ENCODE measurements at places on chromosomes 7 and 10.

DNA sequence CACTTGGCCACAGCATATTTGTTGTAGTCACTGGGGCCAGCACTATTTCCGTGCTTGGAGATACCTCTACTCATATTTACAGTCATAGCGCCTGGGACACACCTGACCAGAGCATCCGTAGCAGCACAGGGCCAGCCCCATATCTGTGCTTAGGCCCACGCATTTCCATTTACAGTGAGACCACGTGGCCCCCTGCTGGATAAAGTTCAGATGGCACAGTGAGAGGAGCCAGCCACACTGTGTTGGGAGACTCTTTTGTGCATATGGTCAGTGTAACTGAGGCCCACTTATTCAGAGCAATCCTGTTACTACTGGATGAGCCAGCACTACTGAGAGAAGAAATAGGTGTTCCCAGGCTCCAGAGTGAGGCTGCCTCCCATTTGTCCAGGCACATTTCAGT, 455.3 kb downstream of the REEP3 start:
- peak; percentile 71 for DNase-seq

- no peak for DNase-seq
Observed at GRCh38 chr10:97770255-97770654, 1.5 kb downstream of the SFRP5 start.

GRCh38 chr7:17016402-17017010, 134.7 kb upstream of the AGR3 start:
- DNase-seq = no peak

GRCh38 chr10:73819081-73819480, 7.7 kb upstream of the NDST2 start:
- DNase-seq = peak; percentile 92

DNA sequence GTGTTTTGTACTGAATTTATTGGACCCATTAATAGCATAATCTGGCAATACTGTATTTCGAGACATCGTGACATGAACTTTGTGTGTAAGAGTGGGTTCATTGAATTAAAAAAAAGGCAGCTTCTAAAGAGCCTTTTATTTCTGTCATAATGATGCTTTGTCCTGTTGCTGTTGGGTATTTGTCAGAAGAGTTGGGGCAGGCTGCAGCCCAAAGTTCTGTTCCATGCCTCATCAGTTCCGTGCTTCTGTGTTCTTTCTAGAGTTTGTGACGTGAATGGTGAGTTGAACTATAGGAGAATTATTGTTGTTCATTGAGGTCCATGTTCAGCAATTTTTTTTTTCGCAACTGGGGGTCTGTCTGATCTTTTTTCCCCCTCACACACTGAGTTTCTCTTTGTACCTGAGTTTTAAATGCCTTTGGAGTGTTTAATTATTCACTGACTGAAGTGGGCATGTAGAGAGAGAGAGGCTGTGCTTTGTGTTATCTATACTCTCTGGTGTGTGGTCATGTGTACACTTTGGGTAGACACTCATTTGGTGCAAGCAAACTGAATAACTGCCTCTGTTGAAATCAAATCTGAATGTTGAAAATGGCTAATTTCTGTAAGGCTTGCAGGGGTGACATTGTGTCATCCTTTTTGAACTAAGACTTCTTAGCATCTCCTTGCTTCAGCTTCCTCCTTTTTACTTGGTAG, 69.8 kb downstream of the ADD3 start:
- DNase-seq = peak; percentile 44

DNA sequence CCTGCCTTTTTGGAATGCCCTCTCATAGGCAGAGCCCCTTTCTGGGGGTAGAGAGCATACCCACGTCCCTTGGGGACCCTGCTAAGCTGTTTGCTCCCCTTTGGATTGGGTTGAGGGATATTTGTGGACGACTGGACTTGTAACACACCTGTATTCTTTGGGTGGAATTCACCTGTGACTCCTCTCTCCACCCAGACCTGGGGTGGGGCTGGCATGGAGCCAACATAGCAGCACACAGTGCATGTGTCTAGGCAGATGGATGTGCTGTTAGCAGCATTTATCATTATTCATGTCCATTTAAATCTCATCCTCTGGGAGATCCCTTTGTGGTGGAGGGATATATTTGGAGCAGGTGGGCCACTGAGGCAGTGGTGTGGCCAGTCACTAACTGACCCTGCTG, 51.0 kb downstream of the CDH23 start:
- no peak for DNase-seq

DNA sequence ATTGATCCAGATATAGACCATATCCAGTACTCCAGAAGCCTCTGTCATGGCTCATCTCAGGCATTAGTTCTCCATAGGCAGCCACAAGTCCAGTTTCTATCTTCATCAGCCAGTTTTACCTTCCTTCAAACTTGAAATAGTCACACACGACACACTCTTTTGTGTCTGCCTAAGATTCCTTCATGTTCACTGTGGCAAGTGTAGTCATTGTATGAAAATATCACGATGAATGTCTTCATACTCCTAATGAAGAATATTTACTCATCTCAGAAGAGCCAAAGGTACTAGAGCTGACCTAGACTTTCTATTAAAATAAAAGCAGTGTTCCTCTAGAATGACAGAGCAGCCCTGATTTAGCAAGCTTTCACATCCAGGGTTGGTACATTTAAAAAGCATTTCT, 230.7 kb downstream of the SNX13 start:
- no peak for DNase-seq

- no peak for DNase-seq
Observed at GRCh38 chr10:48603421-48604038, 1.3 kb downstream of the ARHGAP22 start.

GRCh38 chr10:76119036-76119435, 687.6 kb downstream of the LRMDA start:
- DNase-seq = no peak

DNA sequence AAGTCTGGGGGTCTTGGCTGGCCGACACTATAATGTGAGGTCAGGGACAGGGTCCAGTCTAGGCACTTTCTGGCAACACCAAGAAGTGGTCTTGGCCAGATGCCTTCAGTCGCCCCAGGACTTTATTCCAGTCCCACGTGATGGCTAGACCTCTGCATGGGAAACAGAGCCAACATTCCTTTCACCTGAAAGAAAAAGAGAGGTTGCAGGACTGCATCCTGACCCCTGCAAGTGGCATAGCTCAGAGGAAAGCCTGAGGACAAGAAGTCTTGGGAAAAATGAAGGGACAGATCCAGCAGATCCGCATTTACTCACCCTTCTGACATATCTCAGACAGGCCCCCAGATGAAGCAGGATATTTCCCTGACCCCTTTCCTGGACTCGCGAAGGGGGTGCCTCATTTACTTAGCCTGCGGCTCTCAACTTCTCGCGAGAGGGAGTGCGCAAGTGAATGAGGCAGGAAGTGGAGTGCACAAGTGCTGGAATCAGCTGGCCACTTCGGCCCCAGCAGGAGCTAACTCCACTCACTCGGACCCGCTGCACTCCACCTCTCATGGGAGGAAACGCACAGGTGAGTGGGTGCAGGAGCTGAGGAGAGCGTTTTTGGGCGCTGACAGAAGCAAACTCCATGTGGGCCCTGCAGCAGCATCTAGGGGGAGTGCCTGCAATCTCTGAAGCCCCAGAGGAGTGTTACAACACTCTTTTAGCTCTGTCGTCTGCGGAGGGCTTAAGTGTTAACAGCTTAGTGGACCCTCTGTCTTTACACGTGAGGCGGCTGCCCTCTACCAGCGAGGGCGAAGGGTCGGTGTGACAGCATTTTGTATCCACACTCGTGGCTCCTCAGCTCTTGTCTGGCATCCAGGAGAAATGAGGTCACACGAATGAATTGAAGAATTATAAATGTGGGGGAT, 916.2 kb upstream of the GHITM start:
- no peak for DNase-seq

GRCh38 chr10:110160081-110160480, 47.3 kb upstream of the MXI1 start:
- no peak for DNase-seq

GRCh38 chr10:86757113-86757972, 924 bp downstream of the BMPR1A start:
- DNase-seq = peak; percentile 46

DNA sequence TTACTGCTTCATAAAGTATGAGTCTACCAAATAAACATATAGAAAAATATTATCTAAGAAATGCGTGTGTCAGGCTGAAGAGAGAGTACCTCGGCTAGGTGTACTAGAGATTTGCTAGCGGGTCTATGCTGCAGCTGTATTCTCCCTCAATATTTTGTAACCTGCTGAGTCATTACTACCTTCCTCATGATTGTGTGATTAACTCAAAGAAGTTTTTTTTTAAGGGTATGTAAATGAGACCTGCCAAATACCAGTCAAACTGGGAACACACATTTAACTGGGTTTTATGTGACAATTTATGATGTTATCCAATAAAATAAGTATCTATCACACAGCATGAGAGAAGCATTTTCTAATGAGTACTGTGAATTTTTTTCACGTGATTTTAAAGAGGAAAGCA, 180.4 kb downstream of the RNF133 start:
- no peak for DNase-seq

- DNase-seq = peak; percentile 39
Observed at GRCh38 chr10:26755443-26755903, 58.0 kb downstream of the PDSS1 start.

- no peak for DNase-seq
Observed at GRCh38 chr7:145718129-145718528, 398.5 kb upstream of the CNTNAP2 start.

DNA sequence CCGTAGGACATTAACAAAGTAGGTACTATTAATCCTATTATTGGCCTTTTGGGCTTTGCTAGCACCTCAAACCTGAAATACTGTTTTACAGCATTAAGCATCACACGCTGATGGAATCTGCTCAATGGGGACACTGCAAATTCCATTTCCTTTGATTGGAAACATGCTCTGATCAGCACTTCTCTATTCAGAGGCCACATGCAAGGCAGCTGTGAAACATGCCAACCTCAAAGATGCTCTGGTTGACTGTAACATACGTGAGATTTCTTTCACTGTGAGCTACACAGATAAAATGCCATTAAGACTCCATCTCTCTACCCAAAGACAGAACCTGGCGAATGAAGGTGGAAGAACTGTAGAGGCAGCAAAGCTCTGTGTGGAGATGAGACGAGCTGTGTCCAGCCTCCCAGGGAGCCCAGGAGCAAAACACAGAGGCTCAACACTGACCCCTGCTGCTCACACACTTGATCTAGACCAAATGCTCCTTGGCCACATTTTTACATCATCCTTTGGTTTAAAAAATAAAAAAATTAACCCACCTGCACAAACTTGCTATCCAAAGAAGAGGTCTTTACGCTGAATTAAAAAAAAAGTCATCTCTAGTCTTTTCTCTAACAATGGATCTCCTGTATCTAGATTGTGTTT, 8.0 kb downstream of the RSU1 start:
- DNase-seq = peak; percentile 63

- DNase-seq = no peak
Observed at GRCh38 chr10:69043931-69044531, 43.9 kb upstream of the SRGN start.

DNA sequence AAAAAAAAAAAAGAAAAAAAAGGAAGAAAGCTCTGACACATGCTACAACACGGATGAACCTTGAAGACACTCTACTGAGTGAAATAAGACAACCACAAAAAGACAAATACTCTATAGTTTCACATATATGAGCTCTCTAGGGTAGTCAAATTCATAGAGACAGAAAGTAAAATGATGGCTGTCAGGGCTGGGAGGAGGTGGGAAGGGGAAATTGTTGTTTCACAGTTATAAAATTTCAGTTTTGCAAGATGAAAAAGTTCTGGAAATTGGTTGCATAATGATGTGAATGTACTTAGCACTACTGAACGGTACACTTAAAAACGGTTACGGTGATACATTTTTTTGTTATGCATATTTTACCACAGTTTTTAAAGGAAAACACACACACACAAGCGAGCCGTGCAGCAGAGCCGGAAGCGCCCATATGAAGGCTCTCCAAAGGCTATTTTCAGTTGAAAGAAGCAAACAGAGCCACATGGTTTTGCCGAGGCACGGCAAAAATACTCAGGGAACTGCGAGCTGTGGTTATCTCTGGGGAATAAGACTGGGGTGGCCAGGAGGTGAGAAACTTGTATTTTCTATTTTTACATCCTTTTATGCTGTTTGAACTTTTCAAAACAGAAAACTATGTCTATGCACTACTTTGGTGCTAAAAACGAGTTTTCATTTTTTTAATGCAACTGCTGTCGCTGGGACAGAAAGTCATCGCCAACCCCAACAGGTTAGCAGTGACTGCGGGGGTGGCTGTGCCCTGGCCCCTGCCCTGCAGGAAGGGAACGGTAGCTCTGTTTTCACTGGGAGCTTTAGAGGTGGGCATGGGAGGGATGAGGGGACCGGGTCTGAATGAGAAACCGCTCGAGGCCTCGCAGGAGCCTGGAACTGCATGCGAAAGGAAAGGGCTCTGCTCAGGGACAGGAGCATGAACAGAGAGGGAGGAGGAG, 132.9 kb downstream of the OAT start:
- no peak for DNase-seq

DNA sequence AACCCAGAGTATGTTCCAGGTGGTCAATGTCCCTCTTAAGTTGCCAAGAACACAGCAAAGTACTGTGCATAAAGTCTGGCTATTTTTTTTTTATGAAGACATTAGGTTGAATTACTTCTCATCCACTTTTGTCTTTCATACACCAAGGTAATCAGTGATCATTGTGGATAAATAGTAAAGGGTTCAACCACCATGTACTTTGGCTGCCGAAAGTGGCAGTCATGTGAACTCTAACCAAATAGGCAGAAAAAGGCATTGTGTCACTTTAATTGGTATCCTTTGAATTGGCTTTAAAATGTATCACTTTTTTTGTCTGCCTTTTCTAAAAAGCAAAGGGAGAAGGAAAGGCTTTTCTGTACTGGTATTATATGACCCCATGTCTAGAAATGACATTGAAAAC, 7.3 kb downstream of the ITIH2 start:
- no peak for DNase-seq

DNA sequence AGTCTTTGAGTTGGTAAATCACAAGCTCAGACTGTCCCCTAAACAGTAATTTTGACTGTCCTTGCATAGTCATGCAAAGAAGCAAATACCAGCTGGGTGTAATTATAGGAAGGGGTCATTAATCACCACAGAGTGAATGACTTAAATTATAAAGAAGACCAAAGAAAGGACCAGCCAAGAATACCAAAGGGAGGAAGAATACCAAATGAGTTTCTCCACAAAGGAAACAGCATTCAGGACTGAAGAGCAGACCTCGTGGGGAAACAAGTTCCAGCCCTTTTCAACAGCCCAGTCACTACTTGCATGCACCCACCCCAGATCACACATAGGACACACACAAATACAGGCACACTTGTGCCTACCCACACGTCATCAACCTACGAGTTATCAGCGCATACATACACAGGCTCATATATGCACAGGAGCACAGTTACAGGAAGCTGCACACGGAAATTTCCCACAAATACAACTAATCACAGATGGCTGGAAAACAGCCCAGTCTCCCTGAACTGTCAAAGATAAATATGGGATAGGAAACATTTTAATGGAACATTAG, 77.6 kb downstream of the DENND2A start:
- no peak for DNase-seq

- no peak for DNase-seq
Observed at GRCh38 chr10:60718886-60719285, 59.4 kb upstream of the CDK1 start.
